ENCODE measurements at places on chromosomes 4 and X. TPM values are rescaled to one million over a fixed set of nuclear protein-coding genes. Genes with fewer than 3 reads are reported as not detected.

MAP9 gene
- polyA plus RNA-seq, result 0.06 TPM

DNA sequence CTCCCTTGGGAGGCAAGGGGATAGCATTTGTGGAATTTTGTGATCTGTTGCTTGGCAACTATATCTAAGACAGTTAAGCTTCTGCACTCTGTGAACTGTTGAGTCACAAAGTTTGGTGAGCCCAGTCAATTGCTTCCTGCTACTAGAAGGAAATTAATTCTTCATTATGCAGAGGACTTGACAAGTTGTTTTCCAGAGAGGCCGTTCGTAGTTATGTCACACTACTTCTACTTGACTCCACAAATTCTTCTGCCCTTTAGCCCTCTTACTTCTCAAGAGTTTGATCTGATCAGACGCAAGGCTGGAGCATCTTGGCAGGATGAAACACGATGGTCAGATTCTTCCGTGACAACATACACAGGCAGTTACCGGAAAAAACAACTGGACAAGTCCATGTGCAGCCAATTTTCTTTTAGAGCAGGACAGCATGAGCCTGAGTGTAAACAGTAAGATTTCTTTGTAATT lies at the start of gene C4orf51:
Gene C4orf51 (plus strand): TSS at position 156 of the 465 bp plus-strand sequence. CDS start 58 bp downstream, at position 214.
- no peak within 1 kb of the TSS for H3K4me3 ChIP-seq
- peak; percentile 78 for DNase-seq
- no peaks in the 10 kb centered on the region for H3K36me3 ChIP-seq
- peak within 1 kb of the TSS; percentile 13 for H3K27ac ChIP-seq
- H3K27me3 ChIP-seq, result no peaks in the 10 kb centered on the region

DNA sequence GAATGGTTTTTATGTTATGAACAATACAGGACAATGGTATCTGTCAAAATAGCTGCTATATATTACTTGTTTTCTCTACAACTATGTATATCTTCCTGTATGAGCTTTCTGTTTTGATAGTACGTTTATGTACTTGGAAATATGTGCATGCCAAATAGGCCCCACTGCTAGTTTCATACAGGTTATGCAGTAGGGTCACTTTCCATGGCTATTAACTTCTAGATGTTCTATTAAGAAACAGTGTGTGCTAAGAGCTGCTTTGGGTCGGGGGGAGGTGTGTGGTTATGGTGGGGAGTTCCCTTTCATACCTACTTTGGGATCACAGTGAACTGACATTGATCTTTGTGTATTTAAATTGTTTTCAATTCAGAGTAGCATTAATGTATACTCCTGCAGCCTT lies 30.9 kb downstream of the RBPJ start:
- H3K4me1 ChIP-seq, result no peaks in the 10 kb centered on the region
- no peaks in the 10 kb centered on the region for H3K27me3 ChIP-seq
- no peak for DNase-seq
- H3K36me3 ChIP-seq, result no peaks in the 10 kb centered on the region

DNA sequence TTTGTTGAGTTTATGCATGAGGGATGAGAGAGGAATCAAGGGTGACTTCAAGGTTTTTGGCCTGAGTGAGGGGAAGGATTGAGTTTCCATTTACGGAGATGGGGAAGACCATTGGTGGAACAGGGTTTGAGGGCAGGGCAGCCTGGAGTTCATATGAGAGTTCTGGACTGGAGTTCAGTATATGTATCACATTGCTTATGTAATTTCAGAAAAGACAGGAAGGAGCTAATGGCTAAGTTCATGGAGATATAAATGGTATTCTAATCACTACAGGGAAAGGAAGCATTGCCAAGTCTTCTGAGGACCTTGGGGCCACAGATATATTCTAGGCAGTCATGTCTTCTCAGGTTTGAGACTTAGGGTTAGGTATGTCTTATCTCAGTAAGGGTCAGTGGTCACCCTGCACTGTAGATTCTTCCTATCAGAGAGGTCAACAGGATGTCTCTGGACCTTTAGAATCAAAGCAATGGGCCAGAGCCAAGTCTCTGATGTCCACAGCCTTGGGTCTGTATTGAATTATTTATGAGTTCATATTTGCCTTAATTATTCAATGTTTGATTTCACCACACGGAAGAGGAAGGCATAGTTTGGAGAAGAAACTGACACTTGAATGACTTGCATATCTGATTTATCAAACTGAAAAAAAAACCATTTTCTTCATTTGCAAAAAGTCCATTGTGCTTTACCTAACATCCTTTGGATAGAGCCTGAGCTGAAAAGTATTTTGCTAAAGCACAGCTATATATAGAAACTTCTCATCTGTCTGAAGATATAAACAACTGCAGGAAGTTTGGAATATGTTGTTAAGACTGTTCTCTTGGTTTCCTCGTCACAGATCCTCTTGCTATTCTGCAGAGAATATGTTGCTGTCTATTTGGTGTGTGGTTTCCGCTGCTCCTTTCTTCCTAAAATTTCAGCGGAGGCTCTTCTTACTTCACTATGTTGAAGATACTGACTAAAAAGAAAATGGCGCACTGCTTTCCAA lies 139.5 kb downstream of the PDGFRA start:
- H3K27me3 ChIP-seq, result no peaks in the 10 kb centered on the region
- no peaks in the 10 kb centered on the region for H3K4me1 ChIP-seq
- no peaks in the 10 kb centered on the region for H3K36me3 ChIP-seq
- no peak overlapping the region for H3K4me3 ChIP-seq
